C1 segment of cervical spinal cord (tissue), 14 donors: ENCODE measurements at places on chromosomes 6 and 20.

GRCh38 chr6:29938746-29939508 is 3.4 kb upstream of the HLA-A start:
- no peak for DNase-seq

- peak; percentile 28 for DNase-seq
These were observed 21.3 kb upstream of the DST start for GRCh38 chr6:56664029-56664428.

DNA sequence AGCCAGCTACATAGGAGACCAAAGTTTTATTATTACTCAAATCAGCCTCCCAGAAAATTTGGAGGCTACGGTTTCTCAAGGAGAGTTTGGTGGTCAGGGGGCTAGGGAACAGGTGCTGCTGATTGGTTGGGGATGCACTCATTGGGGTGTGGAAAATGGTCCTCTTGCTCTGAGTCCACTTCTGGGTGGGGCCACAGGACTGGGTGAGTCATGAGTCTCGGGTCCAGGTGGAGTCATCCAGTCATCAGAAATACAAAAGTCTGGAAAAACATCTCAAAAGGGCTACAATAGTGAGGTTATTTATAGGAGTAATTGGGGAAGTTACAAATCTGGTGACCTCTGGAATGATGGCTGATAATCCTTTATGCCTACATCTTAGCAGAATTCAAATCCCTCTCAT is 54.3 kb upstream of the SLC22A16 start:
- no peak for DNase-seq

DNA sequence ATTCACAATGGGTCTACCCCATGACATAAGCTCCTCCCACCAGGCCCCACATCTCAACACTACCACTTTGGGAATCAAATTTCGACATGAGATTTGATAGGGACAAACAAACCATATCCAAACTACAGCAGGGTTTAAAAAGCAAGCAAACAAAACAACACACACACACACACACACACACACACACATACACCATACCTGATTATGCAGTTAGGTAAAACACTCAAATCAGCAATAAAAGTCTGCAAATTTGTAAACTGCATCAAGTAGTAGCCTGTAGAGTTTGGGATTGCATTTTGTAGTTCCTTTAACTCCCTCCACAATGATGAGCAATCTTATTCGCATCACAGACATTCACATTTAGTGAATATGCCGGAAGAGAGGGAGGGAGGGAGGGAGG is 32.6 kb upstream of the TNFAIP3 start:
- DNase-seq, result no peak

DNA sequence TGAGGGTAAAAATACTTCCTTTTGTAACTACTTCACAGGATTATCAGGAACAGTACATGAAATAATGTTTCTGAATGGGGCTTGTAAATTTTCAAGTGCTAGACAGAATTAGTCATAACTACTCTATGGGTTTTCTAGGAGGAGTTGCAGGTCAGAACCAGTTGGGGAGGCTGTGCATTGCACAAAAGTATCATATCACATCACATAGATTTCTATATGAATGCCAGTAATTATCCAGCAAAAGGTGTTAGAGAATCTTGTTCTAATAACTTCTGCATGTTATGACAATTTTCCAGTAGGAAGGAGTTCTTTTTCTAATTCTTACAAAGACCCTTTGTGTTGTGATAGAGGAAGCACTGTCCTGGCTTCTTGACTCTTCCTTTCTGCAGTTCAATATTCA is 551.6 kb downstream of the COL12A1 start:
- no peak for DNase-seq

DNA sequence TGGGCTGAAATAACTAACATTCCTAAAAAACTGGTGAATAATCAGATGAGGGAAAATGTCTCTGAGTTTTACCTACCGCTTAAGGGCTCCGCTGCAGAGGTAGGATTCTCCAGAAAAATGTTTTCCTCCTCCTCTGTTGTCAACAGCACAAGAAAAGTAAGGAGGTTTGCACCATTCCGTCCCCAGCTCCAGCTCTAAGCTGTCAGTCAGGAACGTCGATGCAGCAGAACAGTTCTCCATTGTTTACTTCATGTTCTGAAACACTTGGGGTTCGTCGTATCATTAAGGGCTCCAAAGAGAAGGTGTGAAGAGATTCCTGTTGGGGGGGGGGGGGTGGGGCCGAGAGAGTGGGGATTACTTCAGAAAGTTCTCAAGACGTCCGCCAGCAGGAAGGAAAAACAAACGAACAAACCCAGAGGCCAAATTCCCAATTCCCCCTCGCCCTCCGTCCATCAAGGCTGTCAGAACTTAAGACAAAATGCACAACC is 734 bp downstream of the MMS22L start:
- no peak for DNase-seq

- no peak for DNase-seq
These were observed 82.7 kb upstream of the DUSP22 start for GRCh38 chr6:209432-210103.

- DNase-seq, result no peak
These were observed 51.0 kb downstream of the EDN3 start for GRCh38 chr20:59351157-59352040.
